ENCODE measurements at places on chromosomes 1 and 21.

DNA sequence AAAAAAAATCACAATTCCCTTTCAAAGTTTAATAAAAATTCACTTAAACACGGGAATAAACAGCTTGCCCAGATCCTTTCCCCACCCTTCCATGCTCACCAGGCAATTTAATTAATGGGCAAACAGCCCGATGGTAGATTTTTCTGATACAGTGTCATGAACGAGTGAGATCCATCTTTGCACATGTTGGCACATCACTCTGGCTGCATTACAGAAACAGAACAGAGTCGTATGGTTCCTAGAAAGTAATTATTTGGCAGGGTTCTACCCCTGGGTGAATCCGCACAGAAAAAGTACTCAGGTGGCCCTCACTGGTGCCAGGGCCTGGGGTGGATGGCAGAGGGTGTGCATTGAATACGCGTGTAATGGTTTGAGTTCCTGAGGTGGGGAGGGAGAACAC is 24.6 kb upstream of the OVAAL start:
- DNase-seq, result no peak

- DNase-seq, result no peak
Observed at GRCh38 chr1:23126801-23127200, 41.9 kb downstream of the LUZP1 start.

GRCh38 chr1:77282187-77282865 is 507 bp downstream of the AK5 start:
- no peak for DNase-seq

- no peak for DNase-seq
Observed at GRCh38 chr1:63982201-63982600, 208.4 kb downstream of the ROR1 start.

DNA sequence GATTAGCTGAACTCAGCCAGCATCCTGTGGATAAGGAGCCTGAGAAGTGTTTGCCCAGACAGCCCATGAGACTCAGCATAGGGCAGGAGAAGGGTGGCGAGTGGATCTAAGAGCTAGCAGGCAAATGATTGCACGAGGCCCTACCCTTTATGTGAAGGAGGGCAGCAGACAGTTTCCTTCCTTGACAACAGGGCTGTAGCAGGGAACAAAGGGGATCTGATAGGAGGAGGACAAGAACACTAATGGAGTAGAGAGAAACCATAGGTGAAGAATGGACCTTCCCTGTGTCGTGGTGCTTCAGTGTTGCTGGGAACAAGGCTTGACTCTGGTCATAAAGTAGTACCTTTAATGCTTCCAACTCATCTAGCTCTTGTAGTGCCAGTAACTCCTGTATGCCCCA is 84.3 kb downstream of the PGM1 start:
- no peak for DNase-seq

GRCh38 chr1:154407198-154408091 is 2.3 kb downstream of the IL6R start:
- DNase-seq, result peak; percentile 93

- DNase-seq, result peak; percentile 14
Observed at GRCh38 chr1:244801246-244801645, 34.2 kb upstream of the COX20 start.

DNA sequence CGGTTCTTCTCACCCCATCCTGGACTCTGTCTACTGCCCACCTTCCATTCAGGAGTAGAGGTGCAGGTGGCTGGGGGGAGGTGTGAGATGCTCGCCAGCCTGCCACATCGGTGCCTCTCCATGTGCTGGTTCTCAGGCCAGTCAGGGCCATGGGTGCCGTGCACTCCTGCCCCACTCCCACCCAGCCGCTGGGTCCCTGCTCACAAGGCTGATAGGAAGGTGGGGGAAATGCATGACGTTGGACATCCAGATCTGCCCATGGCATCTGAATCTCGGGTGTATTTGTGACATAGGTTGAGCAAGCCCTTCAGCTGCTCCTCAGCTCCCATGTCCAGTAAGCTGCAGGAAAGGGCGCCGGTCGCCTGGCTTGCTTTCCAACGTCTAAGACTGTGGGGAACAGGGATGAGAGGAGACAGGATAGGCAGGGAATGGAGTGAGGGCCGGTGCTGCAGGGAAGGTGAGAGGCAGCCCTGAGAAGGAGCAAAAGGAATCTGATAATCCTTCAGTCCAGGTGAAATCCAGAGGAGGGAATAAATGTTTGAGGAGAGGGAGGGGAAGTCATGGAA is 11.8 kb downstream of the S100A7A start:
- no peak for DNase-seq

DNA sequence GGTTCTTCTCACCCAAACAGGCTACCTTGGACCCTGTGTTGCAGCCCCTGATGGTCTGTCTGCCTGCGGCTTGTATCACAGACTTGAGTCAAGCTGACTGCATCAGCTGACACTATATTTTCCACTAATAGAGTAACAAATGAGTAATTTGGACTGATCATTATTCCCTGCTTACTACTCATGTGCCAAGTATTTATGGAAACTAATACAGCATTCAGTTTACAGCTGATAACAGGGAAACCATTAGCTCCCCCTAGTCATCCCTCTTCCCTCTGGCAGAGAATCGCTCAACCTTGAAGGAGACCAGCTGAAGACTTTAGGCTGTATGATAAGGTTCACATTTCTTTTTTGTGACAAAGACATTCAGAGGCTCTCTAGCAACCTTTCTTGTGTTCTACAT is 116.6 kb upstream of the SYT6 start:
- no peak for DNase-seq

DNA sequence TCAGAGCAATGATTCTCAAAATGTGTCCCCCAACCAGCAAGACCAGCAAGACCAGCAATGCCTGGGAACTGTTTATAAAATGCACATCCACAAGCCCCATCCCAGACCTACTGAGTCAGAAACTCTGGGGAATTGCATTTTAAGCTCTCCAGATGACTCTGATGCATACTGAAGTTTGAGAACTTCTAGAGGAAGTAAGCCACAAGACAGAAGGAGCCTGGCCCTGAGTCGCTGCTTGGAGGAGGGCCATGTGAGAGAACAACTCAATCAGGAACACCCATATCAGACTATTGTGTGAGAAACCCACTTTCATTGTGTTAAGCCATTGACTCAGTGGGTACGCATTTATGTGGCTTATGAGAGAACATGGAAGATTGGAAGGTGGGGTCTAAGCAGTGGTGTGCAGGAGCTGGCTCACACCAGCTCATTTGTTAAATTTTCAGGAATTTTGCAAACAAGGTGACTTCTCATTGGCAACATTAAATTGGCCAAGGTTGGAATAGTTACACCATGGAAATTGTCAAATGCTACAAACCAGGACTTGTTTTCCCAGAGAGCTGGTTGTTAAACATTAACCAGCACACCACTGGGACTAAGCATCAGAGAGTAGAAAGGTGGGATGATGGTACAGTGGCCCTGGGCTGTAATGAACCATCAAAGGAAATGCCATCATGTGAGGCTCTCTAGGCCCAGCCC is 38.9 kb downstream of the ATP1A1 start:
- DNase-seq, result peak; percentile 64

DNA sequence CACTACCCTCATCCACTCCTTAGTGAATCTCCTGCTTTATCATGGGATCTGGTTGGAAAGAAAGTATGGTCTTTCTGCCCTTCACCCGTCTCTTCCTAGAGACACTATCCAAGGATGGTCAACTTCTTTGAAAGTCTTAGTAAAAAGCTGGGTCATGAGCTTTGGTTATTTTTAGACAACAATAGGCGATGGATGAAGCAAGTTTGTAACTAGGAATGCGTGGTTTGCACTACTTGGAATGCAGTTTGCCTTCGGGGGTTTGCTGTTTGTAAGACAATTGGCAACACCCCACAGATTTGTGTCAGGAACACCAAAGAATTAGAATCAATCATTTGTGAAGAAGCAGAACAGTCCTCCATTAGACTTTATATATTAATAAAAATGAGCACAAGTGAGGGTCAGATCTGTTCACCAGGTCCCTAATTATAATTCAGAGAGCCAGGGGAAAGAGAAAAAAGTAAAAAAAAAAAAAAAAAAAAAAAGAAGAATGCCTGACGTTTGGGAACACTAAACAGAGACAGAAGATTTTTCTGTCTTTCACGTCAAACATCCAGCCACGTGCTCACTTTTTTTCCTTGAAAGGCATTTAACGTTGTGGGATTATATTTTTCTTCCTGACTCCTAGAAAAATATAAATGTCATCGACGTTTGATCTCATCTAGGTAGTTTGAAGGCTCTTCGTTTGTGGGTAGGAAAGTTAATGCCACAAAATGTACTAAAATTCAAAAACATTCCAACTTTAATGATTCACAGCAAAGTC is 60.7 kb upstream of the BTG3 start:
- no peak for DNase-seq

GRCh38 chr1:33684396-33685179 is 179.3 kb upstream of the HMGB4 start:
- DNase-seq, result no peak

GRCh38 chr1:21704145-21704544 is 35.0 kb upstream of the RAP1GAP start:
- DNase-seq, result no peak

Measured in inflammatory macrophage treated with lipopolysaccharide for 1 hour (primary cell).